Hematopoietic multipotent progenitor cell (in vitro differentiated cells): ENCODE measurements at places on chromosomes 13 and 19.

DNA sequence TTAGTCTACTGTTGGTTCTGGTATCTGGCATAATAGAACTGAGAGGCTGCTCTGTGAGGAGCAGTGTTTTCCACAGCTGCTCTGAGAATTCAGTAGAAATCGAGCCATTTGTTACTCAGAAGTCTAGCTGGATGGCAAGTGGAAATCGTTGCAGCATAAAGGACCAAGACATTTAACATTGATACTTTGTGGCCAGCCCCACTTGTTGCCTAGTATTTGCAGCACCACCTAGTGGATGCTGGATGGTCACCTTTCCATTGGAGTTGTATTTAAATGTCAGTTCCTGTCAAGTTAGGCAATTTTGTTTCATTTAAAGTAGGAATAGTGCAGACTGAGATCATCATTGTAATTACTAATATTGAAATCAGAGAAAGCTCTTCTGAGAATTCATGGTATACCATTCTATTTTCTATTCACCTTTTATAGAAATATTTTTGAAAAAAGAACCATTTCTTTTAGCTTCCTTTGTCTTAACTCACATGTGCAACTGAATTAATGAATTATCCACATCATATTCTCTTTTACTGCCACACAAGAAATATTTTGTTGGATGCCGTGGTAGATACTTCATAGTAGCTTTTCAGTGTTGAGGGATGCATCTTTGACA is 64.6 kb downstream of the PDS5B start:
- DNase-seq, result peak; percentile 19

- DNase-seq, result no peak
These were observed 80.1 kb downstream of the IPO5 start for GRCh38 chr13:98033277-98034247.

DNA sequence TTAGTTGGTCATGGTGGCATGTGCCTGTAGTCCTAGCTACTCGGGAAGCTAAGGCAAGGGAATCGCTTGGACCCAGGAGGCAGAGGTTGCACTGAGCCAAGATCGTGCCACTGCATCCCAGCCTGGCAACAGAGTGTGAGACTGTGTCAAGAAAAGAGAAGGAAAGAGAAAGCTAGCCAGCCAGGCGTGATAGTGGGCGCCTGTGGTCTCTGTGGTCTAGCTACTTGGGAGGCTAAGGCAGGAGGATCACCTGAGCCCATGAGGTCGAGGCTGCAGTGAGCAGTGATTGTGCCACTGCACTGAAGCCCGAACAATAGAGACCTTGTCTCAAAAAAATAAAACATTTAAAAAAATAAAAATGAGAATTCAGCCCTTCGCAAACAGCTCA is 33.3 kb downstream of the TIMM13 start:
- no peak for DNase-seq

GRCh38 chr13:27008733-27009132 is 162.9 kb downstream of the USP12 start:
- no peak for DNase-seq

- DNase-seq, result no peak
These were observed 278.9 kb downstream of the ZNF536 start for GRCh38 chr19:30651066-30651465.

DNA sequence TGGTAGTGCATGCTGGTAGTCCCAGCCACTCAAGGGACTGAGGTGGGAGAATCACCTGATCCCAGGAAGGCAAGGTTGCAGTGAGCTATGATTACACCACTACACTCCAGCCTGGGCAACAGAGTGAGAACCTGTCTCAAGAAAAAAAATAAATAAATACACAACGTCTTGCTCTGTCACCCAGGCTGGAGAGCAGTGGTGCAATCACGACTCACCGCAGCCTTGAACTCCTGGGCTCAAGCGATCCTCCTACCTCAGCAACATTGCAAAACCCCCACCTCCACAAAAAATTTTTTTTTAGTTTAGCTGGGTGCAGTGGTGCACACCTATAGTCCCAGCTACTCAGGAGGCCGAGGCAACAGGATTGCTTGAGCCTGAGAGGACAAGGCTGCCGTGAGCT is 8.8 kb downstream of the TPM4 start:
- no peak for DNase-seq

- DNase-seq, result no peak
These were observed 1.4 kb upstream of the PAN3 start for GRCh38 chr13:28136916-28137315.

GRCh38 chr13:91714855-91715254 is 316.4 kb downstream of the GPC5 start:
- no peak for DNase-seq

DNA sequence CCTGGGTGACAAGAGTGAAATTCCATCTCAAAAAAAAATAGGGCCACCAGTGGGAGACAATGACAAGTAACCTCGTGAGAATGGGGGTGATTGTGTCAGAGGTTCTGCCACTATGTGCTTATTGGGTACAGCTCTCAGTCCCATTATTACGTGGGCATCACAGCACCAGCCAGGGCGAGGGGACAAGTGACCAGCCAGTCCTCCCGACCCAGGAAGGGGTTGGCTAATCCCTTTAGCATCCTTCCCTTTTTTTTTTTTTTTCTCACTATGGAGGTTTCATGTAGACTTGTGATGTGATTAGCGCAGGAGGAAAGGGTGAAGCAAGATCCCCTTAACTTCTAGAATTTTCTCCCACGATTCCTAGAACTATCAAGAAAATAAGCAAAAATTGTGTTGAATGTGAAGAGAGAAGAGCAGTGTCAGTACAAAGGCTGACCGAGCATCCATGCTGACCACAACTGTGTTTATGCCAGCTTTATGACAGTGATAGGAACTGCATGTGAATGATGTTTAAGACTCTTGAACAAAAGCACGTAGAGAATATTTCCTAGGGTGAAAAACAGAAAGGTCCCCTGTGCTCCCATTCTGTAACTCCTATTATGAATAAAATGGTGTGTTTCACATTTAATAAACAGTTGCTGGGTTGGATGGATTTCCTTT is 50.0 kb downstream of the ALOX5AP start:
- no peak for DNase-seq

GRCh38 chr13:30107521-30108136 is 199.7 kb downstream of the KATNAL1 start:
- no peak for DNase-seq

DNA sequence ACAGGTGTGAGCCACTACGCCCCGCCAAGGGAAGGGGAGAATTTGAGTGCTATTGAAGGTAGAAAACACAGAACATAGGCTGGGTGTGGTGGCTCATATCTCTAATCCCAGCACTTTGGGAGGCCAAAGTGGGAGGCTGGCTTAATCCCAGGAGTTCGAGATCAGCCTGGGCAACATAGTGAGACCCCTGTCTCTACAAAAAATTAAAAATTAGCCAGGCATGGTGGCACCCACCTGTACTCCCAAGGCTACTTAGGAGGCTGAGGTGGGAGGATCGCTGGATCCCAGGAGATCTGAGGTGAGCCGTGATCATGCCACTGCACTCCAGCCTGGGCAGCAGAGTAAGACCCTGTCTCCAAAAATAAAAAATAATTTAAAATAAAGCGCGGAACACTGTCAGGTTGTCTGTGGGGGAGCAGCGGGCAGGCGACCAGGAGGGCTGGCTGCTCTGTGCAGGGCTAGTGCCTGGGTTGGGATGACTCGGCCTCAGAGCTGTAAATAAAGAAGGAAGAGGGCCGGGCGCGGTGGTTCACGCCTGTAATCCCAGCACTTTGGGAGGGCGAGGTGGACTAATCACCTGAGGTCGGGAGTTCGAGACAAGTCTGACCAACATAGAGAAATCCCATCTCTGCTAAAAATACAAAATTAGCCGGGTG is 41.0 kb downstream of the LTBP4 start:
- DNase-seq, result no peak

DNA sequence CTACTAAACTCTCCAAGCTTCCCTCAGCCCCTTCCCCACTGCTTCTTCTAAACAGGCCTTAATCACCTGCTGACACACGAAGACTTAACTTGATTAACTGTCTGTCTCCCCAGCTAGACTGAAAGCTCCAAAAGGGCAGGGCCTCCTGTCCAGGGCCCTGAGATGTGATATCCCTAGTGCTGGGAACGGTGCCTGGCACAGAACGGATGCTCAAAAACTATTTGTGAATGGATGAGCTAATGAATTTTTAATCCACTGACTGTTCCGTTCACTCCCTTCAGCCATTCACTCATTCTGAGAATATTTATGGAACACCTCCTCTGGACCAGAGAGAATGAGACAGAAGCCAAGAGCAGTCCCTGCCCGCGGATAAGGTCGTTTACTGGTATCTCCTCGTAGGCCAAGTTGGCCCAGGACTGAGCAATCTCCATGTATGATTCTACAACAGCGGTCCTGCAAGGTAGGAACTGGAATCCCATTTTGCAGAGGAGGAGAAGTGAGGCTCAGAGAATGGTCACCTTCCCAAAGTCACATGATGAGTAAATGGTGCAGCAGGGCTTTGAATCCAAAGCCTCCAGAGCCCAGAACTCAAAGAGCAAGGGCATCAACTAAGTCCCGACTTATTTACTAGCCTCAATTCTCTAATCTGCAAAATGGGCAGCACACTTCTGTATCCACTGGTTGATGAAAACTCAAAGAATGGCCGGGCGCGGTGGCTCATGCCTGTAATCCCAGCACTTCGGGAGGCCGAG is 3.4 kb downstream of the DMWD start:
- DNase-seq, result no peak

GRCh38 chr13:99528547-99528946 is 27.3 kb downstream of the TM9SF2 start:
- no peak for DNase-seq

GRCh38 chr19:55552620-55553019 is 7.3 kb upstream of the SBK3 start:
- DNase-seq, result no peak

DNA sequence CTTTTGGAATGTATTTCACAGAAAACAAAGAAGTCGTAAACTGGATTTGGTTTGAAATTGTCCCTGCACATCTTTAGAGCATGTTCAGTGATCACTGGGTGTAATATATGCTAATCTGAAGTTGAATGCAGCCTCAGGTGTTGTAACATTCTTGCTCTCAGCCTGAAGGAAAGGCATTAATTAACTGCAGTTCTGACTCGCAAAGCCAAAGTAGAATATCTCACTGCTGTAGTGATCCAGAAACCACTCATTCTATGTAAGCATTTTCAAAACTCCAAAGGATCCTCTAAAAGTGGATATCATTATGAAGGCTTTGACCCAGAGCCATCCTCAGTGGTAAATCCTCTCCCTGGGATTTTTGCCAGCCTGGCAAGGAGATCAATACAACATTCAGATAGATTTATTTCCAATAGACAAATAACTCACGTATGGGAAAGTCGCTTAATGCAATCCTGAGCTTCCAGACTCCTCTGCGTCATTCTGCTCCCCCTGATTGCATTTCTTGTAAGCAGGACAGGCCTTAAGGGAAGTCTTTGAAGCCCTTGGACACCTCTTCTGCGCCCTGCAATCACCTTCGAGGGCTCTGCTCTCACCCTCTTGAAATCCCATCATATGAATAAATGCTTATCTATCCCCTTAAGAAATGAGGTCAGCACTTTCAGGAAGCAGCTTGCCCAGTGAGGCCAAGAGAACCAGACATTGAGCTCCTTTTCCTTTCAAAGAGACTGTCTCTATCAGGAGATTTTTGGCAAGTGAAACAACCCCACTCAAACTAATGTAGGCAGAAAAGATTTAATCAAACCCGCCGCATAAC is 301.7 kb upstream of the NBEA start:
- no peak for DNase-seq

DNA sequence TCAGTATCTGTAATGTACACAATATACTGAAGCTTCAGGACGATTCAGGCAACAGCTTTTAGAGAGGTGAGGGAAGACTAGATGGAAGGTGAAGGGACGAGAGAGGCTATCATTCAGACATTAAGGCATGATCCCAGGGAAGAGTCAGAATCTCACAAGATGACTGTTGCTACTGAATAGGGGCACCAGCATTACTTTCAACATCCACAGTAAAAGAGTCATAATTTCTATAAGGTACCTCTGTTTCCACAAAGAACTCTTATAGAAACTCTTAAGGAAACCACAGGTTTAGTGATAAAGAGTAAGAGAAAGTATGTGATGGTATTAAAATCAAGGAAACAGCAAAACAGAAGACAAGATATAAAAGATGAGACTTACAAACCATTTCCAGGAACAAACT is 23.0 kb downstream of the LCP1 start:
- no peak for DNase-seq

- DNase-seq, result no peak
These were observed 267.6 kb downstream of the OXGR1 start for GRCh38 chr13:96726651-96727050.

DNA sequence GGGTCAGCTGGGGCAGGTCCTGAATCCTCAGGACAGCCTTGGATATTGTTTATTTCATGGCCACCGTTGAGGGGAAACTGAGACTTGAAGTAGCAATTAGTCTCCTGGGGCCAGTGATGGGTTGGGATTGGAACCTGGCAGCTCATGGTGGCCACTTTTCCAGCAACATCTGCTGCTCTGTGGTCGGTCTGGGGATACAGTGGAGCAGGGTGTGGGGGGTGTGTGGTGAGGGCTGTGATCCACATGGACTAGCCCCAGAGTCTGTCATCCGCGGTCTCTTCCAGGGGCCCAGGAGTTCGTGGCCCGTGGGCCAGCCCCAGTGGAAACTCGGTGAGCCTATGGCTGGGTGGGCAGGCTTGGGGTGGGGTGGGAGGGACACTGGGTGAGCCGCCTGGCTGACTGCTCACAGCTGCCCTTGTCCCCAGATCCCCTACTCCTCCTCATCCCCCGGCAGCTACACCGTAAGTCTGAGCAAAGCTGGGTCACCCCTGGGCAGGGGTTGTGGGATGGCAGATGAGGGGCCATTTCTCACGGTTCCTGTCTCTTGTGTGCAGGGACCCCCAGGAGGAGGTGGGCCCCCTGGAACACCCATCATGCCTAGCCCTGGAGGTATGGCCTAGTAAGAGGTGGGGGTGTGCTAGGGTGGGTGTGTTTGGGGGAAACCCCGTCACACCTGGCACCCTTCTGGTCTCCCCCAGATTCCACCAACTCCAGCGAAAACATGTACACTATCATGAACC is 5.5 kb downstream of the ISYNA1 start:
- no peak for DNase-seq

- DNase-seq, result no peak
These were observed at the start of gene GRK1 for GRCh38 chr13:113666951-113667701. GRK1 (plus strand) TSS chr13:113667219; CDS start chr13:113667387, 168 bp downstream.

DNA sequence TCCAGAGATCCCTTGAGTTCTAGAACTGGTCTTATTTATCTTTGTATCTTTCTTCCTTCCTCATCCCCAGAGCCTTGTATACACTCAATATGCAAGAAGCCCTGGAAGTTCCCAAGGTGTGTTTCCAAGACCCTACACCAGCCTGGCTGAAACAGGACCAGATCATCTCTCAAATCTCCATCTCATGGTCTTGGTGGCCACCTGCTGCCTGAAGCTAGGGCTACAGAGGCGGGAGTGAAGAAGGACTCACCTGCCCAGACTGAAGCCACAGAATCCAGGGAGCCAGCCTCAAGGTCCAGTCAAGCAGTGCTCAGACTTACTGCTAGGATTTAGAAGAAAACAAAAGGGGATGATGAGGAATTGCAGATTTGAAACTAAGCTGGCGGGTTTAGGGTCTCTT is 6.1 kb upstream of the CYSLTR2 start:
- peak; percentile 37 for DNase-seq

GRCh38 chr13:98609756-98610155 is 32.8 kb upstream of the STK24 start:
- DNase-seq, result no peak
